ENCODE measurements at places on chromosomes 3 and 15.

- no peak for DNase-seq
These were observed 64.4 kb downstream of the SLMAP start for GRCh38 chr3:57820479-57820878.

DNA sequence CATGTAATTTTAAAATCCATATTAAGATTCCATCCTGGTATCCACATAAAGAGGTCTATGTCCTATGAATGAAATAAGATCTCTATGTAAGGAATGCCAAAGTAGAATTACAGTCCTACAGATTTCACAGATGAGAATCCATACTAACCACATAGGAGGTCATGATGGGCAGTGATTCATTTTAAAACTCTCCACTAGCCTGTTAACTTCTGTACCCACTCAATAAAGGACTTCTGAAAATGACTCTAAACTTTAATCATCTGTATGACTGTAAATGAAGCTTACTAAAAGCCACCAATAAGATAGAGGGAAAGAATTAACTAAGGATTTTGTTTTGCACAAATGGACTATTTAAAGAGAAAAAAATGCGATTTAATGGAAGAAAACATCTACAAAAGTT lies 28.7 kb downstream of the MORC1 start:
- no peak for DNase-seq

- DNase-seq, result no peak
These were observed 219.7 kb upstream of the NAALADL2 start for GRCh38 chr3:174639406-174639805.

- DNase-seq, result no peak
These were observed 181.3 kb upstream of the CTDSPL start for GRCh38 chr3:37680401-37680800.

- DNase-seq, result no peak
These were observed 29.4 kb upstream of the AP4E1 start for GRCh38 chr15:50879016-50879617.

Measured in GM12892 (cell line).